ENCODE measurements at places on chromosomes 2 and 18. TPM values are rescaled to one million over a fixed set of nuclear protein-coding genes. Genes with fewer than 3 reads are reported as not detected.

The SCN9A gene
- 14.0 TPM for total RNA-seq

GRCh38 chr2:45922577-45922988 is 271.1 kb downstream of the PRKCE start:
- no peak for DNase-seq

GRCh38 chr2:69789175-69789721 is 40.2 kb upstream of the GMCL1 start:
- DNase-seq: no peak

The NXPH2 gene
- not detected for total RNA-seq
